A673 (cell line): ENCODE measurements at places on chromosomes 6 and 20.
A peak's percentile ranks its signal among the peaks of the same experiment; 100 is the strongest.

DNA sequence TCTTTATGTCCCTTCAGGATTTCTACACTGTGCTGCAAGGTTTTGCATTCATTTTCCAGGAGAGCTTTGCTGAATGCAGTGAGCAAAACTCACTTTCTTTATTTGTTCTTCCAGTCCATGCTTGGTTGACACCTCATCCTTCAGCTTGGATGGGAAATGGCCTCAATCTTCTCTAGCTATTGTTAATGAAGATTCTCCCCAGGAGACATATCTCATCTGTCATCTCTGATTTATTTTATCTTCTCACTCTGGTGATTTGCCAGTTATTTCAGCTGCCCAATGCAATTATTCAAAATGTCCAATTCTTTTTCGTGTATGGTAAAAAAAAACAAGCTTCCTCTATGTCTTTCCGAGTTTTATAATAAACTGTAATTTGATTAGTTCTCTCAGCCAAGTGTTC, 77.9 kb upstream of the PAK5 start:
- DNase-seq: no peak

DNA sequence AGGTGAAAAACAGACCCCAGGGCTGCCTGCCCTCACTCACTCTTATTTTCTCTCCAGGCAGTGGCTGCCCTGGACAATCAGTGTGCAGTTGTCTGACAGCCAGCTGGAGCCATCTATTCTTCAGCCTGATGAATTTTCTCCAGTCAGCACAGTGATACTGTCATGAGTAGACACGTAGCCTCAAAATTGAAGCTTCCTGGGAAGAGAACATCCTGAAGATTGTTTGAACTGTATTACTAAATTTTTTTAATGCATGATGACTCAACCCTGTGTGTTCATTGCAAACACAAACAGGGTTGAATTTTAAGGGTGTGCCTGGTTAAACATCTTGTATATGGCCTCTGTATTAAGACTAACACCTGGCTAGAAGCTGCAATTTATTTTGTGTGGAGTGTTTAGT, 49.8 kb upstream of the STXBP5 start:
- no peak for DNase-seq

- DNase-seq: no peak
Measured at GRCh38 chr6:153442096-153442495, 311.0 kb upstream of the RGS17 start.

GRCh38 chr20:3223994-3224680, 14.8 kb downstream of the ITPA start:
- no peak for DNase-seq

GRCh38 chr6:122609881-122610689, at the start of gene PKIB:
PKIB (plus strand) TSS chr6:122610405; CDS start chr6:122717795, 107,390 bp downstream.
- peak; percentile 91 for DNase-seq
